HFF-Myc (cell line): ENCODE measurements at places on chromosomes 3 and 15.

- DNase-seq: no peak
These were observed 228.0 kb upstream of the CGNL1 start for GRCh38 chr15:57148262-57148661.

DNA sequence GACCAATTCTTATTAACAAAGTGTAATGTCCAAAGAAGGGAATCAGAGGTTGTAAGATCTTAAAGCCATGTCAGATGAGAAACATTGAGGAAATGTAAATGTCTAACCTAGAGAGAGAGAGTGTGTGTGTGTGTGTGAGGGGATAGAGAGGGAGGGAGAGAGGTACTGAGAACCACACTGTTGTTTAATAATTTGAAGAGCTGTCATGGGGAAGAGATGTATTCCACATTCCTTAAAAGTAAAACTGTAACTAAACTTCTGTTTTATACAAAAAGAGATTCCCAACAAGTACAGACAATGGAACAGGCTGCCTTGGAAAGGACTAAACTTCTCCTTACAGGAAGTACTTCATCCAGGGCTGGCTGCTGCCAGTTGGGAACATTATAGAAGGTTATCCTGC, 68.9 kb upstream of the BOC start:
- no peak for DNase-seq

- DNase-seq: no peak
These were observed 11.3 kb upstream of the GLCE start for GRCh38 chr15:69149163-69149562.

GRCh38 chr15:99051308-99051707, 43.7 kb upstream of the PGPEP1L start:
- no peak for DNase-seq

- DNase-seq: no peak
These were observed 66.8 kb upstream of the ADAMTSL3 start for GRCh38 chr15:83587091-83587490.

DNA sequence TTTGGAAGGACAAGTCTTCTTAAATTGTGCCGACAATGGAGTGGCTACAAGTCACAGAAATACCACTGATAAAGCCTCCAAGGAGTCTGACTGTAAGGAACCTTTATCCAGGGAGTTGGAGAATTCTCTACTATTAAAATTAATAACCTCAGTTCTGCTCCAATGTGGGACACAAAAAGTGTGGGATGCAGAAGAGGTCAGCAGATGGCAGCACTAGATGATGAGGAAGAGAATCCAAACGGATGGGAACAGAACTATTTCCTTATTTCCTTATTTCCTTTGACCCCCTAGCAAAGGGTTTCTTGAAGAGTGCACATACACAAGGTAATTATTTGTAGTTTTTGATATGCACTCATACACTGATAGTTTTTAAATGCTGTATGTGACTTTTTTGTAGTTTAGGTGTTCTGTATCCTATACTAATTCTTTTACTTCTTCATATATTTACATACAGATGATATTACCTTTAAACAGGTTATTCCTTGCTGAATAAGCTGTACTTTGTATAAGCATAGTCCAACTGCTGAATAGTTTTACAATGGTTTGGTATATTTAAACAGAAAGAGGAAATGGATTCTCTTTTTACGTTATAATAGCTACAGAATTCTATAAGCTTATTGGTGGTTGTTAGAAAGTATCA, 25.6 kb upstream of the NLGN1 start:
- DNase-seq: peak; percentile 4

DNA sequence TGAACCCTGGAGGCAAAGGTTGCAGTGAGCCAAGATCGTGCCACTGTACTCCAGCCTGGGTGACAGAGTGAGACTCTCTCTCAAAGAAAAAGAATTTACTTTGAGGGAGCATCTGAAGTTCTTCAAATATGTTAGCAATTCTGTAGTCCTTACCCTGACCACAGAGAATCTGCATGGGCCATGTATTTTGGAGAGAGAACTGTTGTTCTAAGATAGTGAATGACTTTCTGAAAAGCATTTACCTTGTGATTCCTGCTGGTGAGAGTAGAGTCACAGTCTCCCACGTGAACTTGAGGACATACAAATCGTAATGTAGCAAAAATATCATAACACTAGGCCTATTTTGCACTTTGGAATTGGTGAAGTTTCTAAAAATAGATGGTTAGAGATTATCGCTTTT, 3.9 kb downstream of the BRK1 start:
- no peak for DNase-seq

DNA sequence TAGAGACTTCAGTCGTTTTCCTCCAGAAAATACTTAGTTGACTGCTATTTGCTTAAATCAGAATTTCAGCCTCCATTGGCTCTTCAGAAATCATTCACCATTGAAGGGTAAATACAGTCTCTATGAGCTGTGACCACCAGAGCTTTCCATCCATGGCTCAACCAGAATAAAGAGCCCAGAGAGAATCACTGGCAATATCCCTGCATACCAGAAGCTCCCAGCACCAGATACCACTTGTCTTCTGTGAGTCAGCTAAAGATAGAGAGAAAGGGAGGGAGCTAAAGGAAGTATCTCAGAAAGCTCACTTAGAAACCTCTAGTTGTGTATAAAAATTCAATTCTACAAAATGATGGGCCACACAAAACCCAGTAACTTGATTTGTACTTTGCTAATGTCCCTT, 115.2 kb upstream of the TMCO5A start:
- no peak for DNase-seq

- DNase-seq: no peak
These were observed 63.9 kb downstream of the IL12A start for GRCh38 chr3:160052385-160053047.

DNA sequence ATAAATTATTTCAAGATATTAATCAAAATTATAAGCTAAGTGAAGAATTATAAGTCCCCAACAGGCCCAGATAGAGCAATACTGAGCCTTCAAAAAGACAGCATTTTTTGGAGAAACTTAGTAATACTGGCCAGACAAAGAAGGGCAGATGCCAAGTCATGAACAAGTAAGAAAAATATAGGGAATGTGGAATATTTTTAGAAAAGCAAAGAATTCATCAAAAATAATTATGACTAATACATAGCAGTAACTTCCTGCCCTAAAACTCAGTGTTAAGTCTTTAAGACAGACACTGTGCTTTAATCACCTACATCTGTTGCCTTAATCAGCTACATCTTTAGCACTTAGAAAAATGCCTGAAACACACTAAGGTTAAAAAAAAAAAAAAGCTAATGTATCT, 31.2 kb downstream of the DPH6 start:
- no peak for DNase-seq

DNA sequence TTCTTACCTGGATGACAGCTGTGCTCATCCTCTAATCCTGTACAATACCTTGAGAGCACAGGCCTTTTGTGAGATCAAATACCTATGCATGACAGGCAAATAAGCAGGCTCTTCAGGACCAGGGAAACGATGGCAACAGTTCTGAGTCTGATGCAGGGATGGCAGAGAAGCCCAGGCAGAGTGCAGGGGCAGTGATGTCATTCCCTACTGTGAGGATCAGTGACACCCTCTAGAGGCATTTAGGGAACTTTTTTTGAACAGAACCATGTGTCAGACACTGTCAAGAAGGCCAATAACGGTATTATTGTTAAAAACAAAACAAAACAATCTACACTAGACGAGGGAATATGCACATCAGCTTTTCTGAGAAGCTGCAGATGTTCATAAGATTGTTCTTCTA, 314.8 kb upstream of the CTDSPL start:
- no peak for DNase-seq

DNA sequence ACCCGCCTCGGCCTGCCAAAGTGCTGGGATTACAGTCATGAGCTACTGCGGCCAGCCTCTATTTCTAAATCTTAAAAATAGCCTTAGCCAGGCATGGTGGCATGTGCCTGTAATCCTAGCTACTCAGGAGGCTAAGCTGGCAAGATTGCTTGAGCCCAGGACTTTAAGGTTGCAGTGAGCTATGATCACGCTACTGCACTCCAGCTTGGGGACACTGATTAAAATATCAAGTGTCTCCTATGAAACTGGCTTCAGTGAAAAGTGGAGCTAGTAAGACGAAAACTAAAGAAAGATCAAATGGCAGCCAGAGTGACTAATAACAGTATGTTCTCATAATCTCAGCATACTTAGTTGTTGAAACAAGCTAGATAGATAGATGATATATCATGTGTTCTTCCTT, 112.5 kb downstream of the STT3B start:
- no peak for DNase-seq
